Fibroblast of skin of abdomen (primary cell): ENCODE measurements at places on chromosomes 12 and 14.

DNA sequence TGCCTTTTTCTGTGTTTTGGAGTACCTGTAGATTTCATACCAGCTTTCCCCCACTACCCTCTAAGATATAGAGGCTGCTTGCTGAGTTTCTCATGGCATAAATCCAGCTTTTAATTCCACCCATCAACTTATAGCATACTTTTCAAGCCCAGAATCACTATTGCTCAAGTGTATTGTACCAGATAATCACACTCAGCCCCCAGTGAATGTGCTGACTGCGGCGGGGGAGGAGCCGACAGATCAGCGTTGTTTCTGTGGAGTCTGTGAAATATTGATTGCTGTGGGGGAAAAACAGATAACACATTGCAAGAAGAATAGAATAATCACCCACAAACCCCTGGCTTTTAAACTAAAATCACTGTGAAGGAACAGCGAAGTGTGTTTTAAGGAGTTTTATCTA, 296.1 kb downstream of the TMEM132D start:
- no peak for DNase-seq

DNA sequence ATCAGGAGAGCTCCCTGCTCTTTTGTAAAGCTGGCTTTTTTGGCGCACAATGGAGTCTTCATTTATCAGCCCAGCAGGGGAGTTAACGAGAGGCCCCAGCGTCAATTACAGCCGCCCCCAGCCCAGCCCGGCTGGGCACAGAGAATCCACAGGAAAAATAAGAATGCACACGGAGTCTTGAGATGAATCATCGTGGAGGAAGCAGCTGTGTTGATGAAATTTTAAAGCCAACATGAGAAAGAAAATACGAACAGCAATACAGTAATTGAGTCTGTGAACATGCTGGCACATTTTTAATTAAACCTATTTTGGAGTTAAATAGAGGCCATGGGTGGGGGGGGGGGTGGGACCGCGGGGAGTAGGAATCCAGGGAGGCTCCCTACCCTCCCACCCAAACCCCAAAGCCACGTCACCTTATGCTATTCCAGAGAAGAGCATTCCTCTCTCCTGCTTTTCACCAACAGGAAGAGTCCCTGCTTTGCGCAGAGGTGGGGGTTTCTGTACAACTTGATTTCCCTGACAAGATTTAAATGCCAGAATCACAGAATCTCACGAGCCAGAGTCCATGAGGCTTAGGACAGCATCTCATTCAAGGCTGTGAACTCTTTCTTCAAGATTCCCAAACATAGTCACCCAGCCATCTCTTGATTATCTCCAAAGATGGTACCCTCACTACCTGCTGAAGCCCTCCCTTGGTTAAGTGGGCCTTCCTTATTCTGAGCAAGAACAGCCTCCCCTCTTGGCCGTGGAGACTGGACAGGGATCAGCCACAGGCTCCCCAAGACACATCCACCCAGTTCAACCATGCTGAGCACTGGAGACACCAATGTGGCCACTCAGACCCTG, 50.3 kb downstream of the CCNK start:
- peak; percentile 79 for DNase-seq

DNA sequence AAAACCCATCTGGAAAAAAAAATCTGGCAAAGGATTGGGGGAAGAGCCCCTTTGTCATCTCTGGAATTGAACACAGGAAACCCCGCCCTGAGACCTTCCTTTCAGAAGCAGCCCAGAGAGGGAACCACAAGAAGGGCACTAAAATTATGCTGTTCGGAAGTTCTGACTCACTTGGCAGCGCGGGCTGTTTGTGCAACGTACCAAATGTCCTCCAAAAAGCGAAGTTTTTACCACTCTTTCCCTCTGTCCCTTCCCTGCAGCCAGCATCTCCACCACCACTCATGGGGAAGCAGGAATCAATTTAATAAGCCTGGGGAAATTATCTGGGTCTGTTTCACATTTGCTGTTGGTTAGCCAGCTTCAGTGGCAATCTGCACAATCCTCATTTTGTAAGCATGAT, 3.2 kb upstream of the SYNE3 start:
- peak; percentile 87 for DNase-seq

DNA sequence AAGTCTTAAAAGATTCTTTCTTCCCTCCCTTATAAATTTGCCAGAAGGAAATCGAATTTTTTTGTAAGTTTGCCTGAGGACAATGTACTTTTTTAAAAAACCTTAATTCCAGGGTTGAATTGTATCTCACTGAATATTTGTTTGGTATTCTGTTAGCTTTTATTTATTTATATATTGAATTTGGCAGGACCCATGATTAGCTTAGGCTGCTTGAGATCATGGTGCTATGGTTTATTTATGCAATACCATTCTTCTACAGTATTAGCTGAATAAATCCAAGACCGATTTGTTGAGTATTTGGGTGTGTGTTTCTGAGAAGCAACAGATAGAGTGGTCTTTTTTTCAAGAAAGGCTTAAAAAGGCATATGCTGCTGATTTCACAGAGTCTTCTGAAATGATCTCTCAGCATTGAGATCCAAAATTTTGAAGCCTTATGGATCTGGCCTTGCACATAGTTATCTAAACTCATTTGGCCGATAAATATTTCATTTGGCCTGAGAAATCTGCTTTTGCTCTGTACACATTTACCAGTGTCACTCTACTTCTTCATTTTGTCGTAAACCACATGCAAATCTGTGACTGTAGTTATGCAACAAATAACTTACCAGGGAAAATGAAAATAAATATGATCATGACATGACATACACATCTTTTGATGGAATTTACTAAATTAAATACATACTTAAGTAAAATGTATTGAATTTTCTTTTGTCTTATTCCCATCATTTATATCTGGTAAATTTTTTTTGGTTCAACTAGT, 265.8 kb upstream of the FLRT2 start:
- DNase-seq = no peak

GRCh38 chr14:99757331-99758070, 35.7 kb upstream of the EML1 start:
- DNase-seq = peak; percentile 95

DNA sequence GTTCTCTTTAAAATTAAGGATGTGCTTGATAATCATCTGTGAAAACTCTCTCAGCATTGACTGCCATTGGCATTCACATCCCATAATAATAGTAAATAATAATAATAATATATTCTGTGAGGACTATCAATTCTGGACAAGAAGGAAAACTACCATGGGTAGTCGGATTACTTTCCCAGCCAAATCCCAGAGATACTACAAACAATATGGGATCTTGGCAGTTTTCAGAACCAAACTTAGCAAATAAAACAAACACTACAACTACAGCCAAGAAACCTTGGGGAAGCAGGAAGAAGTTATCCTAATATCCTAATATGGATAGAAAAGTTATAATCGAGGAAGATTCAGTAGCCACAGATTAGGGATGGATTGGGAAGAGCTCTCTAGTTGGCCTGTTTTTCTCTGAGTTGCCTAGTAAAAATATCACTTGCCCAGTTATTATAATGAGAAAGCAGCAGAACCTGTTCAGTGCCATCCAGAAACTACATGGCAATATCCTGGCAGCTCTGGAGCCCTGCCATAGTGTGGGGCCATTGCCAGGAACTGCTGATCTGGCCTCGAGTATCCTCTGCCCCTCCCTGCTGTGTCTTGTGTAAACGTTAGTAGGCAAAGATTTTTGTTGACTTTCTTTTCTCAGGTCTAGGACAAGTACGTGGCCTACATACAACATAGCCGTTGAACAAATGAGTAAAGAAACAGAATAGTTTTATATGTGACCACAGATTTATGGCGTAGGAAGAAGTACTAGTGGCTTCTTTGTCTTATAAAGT, 193.5 kb downstream of the SLC2A13 start:
- DNase-seq = no peak

- DNase-seq = peak; percentile 79
These were observed 132.3 kb upstream of the CRY1 start for GRCh38 chr12:107225635-107226034.

DNA sequence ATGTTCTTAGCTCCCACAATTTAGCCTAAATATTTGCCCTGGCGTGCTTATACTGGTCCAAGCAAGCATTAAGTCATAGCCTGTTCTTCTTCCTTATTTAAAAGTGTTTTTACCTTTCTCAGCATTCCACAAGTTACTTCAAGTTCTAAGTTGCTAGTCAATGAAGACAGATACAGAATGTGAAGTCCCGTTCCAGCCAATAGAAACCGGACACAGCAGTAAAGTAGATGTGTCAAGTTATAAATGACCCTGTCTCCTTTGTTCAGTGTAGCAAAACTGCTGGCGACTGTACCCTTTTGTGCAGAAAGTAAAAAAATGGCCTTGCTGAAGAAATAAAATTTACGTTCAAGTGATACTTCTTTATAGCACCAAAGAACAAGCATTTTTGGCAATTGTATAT, 3.9 kb downstream of the SNAPC1 start:
- no peak for DNase-seq

GRCh38 chr12:86670986-86671385, 414.8 kb upstream of the MGAT4C start:
- no peak for DNase-seq

DNA sequence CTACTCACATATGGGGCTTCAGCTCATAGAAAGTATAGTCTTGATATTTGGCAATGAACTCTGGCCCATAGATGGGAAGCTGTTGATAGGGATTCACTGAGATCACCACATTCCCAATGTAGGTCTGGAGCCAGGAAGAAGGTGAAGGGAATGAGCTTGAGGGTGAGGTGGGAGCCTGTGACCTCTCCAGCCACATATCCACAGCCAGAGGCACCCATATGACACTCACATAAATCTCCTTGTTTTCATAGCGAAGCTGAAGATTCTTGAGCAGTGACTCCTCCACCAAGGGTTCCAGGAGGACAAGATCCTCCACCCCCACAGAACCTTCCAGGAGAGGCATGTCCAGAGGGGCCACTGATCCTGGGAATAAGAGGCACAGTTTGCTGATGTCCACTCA, 1.9 kb downstream of the MYO1A start:
- no peak for DNase-seq

GRCh38 chr12:12046401-12046800, 24.3 kb upstream of the BCL2L14 start:
- no peak for DNase-seq

DNA sequence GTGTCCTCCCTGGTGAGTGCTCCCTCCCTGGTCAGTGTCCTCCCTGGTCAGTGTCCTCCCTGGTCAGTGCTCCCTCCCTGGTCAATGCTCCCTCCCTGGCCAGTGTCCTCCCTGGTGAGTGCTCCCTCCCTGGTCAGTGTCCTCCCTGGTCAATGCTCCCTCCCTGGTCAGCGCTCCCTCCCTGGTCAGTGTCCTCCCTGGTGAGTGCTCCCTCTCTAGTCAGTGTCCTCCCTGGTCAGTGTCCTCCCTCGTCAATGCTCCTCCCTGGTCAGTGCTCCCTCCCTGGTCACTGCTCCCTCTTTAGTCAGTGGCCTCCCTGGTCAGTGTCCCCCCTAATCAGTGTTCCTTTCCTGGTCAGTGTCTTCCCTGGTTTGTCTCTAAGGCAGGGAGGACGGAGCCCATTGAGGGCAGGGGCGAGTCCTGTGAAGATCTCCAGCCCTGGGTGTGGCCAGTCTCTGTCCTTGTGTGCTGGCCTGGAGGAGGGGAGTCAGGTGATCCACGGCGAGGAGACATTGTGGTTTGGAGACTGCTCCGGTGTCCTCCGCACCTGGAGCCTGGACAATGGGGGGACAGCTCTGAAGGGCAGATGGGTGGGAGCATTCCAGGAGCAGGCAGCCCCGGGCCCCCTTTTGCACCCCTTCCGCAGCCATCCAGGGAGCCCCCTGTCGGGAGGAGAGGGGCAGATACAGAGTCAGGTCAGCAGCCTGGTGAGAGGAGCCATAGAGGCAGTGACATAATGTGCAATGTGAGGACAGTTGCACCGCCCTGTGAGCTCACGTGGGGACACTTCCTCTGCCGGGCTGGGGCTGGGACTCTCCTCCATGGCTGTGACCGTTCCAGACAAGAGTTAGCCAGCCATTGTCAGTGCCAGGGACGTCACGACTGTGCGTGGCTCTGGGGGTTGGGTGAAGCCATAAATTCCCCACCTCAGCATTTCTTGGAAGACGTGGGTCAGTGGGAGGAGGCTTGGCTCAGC, 93.4 kb downstream of the ADGRD1 start:
- no peak for DNase-seq

- DNase-seq = peak; percentile 6
These were observed 696.0 kb downstream of the C12orf50 start for GRCh38 chr12:87332987-87333726.

- no peak for DNase-seq
These were observed 173.0 kb upstream of the WSCD2 start for GRCh38 chr12:107955966-107956643.

GRCh38 chr12:132429946-132430643, 59.9 kb upstream of the FBRSL1 start:
- no peak for DNase-seq

DNA sequence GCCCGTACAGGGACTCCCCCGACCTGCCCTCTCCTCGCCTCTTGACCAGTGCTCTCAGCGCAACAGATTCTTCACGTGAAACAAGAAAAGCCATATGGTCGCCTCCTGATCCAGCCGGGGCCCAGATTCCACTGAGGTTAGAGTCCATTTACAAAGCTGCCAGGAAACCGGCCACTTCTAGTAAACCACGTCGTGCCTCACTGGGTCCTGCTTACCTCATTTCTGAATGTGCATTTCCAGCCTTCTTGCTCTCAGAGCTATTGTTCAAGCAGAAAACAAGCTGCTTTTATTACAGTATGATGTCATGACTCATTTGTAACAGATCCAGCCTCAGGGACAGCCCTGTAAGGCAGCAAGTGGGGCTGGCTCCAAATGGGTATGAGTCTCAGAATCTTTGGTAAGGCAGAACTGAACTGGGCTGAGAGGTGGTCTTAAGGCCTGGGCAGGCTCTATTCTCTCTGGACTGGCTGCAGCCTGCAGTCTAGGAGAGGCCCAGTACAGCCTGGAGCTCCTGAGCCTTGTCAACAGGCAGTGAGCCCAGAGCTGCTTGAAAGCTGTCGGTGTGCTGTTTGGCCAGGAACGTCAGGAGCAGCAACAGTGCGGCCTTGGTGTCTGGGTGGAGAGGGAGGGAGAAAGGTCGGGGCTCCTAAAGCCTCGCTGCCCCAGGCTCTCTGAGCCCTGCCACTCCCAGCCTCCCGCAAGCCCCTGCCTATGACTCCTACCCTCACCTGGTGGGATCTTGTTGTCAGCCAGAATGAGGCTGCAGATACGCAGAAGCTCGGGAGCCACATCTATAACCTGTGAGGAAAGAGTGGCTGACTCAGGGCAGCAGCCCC, 8.3 kb downstream of the REC8 start:
- peak; percentile 59 for DNase-seq

DNA sequence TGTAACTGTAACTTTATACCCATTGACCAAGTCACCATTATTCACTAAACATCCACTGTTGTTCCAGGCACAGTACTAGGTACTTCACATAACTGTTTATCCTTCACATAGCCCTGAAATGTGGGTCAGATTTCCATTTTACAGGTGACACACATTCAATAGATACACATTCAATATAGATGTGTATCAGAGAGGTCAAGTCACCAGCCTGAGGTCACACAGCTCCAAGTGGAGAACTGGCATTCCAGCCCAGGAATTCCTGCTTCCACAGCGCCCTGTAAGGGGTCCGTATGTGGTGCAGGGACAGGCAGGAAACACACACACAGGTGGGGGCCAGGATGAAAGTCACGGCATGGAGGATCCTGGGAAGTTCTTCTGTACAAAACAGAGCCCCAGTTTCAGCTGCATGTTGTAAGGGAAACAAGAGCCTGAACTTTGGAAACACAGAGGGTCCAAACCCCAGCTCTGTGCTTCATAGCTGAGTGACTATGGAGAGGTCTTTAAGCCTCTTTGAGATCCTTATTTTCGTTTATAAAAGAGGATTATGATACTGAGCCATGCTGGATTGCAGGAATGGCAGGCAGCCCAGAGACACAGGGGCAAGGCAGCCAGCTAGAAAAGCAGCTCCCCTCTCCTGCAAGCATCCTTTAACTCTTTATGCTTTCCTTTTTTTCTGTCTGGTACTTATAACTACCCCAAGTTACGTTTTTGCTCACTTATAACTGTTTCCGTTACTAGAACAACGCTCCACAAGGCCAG, 50.3 kb upstream of the DICER1 start:
- no peak for DNase-seq
